ENCODE measurements at places on chromosomes 12 and 14. TPM values are rescaled to one million over a fixed set of nuclear protein-coding genes. Genes with fewer than 3 reads are reported as not detected.

GRCh38 chr12:46701356-46701755, 124.4 kb downstream of the SLC38A4 start:
- no peak overlapping the region for H3K27ac ChIP-seq
- H3K27me3 ChIP-seq: no peaks in the 10 kb centered on the region
- no peaks in the 10 kb centered on the region for H3K36me3 ChIP-seq
- no peak overlapping the region for H3K4me3 ChIP-seq
- H3K4me1 ChIP-seq: no peaks in the 10 kb centered on the region

DNA sequence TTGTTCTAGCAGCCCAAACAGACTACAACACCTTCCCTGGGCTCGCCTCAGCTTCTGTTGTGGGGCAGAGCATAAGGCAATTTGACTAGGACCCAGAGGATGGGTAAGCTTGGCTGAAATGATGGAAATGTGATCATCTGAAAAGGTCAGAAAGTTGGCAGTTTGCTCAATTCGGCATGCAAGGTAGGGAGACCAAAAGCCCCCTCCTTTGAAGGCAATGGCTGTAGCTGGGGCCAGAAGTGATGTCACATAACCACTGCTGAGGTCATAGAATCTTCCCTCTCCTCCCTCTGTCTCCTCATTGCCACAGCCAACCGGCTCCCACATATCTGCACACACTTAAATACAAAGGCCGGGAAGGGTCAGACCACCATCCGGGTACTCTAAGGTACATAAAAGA, at the start of gene TPPP2:
TSS of gene TPPP2 (plus strand) at position 301 of the 400 bp plus-strand sequence. CDS start 365 bp downstream, outside the sequence.
- no peak for DNase-seq
- H3K4me3 ChIP-seq: no peak within 1 kb of the TSS
- no peaks in the 10 kb centered on the region for H3K4me1 ChIP-seq
- no peaks in the 10 kb centered on the region for H3K27me3 ChIP-seq

DNA sequence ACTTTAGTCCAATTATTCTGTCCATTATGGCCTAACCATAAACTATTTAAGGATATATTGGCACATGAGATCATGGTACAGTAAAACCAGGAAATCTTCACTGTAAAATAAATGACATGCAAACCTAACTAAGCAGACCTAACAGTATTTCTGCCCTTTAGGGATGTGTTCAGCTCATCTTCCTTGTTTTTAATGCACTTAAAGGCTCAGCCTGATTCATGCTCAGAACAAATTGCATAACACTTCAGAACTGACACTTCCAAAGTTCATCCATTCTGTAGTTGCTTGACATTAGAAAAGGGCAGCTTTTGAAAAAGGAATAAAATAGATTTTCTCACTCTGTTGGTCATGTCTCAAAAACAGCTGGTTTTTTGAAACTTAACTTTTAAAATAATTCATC, 708.5 kb downstream of the C12orf50 start:
- no peak for DNase-seq
- no peaks in the 10 kb centered on the region for H3K36me3 ChIP-seq
- H3K27ac ChIP-seq: no peak overlapping the region

DNA sequence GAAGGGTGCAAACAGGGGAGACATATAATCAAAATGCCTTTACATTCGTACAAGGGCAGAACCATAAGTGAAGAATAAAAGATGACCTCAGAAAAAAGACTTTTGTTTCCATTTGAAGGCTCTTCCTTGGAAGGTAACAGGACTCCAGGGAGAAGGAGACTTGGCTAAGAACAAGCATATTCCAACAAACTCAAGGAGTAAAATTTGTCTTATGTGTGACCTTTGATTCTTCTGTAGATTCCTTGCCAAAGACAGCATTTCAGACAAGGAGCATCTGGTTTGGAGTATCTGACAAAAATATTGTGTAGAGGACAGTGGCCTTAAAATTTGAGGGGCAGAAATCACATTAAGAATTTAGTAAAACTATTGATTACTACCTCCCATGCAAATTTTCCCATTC, 991.9 kb downstream of the FLRT2 start:
- DNase-seq: no peak
- H3K27me3 ChIP-seq: no peaks in the 10 kb centered on the region
- H3K36me3 ChIP-seq: no peaks in the 10 kb centered on the region
- no peak overlapping the region for H3K4me3 ChIP-seq

DNA sequence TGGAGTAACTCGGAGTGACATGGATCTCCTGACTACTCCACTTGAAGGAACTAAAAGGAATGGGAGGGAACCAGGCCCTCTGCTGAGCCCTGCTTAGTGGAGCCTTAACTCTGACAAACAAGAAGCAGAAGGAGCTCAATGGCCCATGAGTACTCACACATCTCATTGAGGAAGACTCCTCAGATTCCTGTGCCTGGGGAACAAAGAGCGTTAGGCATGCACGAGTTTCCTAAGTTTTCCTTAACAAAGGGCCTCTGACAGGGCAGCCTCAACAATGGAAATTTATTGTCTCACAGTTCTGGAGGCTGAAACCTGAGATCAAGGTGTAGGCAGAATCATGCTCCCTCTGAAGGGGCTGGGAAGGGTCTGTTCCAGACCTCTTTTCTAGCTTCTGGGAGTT, 185.7 kb upstream of the NTF3 start:
- H3K4me3 ChIP-seq: no peak overlapping the region
- no peak overlapping the region for H3K27ac ChIP-seq
- no peaks in the 10 kb centered on the region for H3K27me3 ChIP-seq
- no peaks in the 10 kb centered on the region for H3K36me3 ChIP-seq

DNA sequence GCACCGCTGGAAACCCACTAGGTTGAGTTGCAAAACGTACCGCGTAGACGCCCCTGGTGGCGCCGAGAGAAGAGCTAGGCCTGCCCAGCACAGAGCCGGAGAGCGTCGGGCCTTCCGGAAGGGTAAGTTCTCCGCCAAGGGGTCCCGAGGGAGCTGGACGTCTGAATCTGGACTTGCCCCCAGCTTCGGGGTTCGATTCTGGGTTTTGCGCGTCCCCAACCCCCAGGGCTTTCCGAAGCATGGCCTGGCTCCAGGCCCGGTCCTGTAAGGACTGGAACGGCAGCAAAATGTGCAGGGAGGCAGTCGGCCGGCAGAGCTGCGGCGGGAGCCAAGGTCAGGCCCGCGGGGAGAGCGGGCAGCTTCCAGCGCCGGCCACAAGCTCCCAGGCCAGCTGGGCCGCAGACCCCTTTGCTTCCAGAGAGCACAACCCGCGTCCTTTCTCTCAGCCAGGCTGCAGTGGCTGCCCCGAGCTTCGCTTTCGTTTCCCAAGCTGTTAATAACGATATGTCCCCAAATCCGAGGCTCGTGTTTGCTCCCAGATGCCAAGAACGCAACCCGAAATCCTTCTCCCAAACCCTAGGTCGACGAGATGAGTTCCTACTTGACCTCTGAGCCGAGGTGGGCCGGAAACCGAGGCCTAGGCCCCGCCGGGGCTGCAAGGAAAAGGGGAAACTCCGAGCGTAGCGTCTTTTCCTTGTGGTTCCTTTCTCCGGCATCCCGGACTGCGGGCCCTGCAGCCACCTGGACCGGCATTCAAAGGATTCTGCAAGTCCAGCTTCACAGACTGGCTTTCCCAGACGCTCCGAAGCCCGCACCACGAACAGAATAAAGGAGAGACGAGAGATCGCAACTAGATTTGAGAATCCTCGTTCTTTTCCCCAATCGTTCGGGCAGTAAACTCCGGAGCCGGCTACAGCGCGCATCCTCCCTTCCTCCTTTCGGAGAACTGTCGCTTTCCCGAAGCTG, 3.2 kb upstream of the TBX5 start:
- no peak for DNase-seq
- H3K4me1 ChIP-seq: no peaks in the 10 kb centered on the region
- no peaks in the 10 kb centered on the region for H3K36me3 ChIP-seq

GRCh38 chr12:103881261-103881660, 40.2 kb upstream of the NT5DC3 start:
- H3K27me3 ChIP-seq: no peaks in the 10 kb centered on the region
- no peak for DNase-seq
- no peak overlapping the region for H3K4me3 ChIP-seq
- H3K36me3 ChIP-seq: no peaks in the 10 kb centered on the region
- no peak overlapping the region for H3K27ac ChIP-seq
- H3K4me1 ChIP-seq: no peaks in the 10 kb centered on the region

- peak within 1 kb of the TSS; percentile 80 for H3K4me3 ChIP-seq
- no peaks in the 10 kb centered on the region for H3K36me3 ChIP-seq
- H3K27ac ChIP-seq: peak within 1 kb of the TSS; percentile 59
Observed at GRCh38 chr12:48183091-48183875, at the start of gene CCDC184. TSS of gene CCDC184 (plus strand) at chr12:48183644. CDS start at chr12:48184123, 479 bp downstream.

DNA sequence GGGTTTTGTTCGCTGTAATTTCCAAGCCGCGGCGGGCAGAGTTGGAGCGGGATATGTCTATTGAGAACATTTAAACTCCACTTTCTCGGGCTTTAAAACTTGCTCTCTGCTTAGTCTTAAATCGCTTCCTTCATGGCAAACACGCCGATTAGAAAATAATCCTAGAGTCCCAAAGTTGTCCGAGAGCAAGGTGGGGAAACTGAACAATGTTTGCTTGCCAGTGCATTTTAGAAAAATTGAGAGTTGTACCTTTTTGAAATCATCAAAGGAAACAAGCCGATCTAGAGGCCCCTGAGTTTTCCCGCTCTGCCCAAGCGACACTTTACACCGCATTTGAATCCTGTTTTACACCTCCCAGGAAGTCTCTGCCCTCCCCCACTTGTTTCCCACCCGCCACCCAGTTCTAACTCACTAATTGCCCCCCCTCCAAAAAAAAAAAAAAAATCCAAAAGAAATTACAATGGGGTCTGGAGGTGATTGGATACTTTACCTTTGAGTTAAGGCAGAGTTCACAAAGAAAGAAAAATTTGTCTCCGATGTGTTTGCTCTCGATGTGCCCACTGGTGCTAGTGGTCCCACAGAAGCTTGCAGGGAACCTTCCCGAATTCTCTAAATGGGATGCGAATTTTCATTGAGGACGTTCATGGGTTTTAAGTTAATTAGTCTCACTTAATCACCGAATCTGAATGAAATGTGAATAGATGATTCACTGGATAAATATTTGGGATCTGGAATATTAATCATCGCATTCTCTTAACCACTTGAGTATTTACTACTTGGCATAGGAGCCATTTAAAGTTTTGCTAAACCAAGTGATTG, 2.3 kb downstream of the HMGA2 start:
- no peaks in the 10 kb centered on the region for H3K36me3 ChIP-seq
- no peak overlapping the region for H3K4me3 ChIP-seq

DNA sequence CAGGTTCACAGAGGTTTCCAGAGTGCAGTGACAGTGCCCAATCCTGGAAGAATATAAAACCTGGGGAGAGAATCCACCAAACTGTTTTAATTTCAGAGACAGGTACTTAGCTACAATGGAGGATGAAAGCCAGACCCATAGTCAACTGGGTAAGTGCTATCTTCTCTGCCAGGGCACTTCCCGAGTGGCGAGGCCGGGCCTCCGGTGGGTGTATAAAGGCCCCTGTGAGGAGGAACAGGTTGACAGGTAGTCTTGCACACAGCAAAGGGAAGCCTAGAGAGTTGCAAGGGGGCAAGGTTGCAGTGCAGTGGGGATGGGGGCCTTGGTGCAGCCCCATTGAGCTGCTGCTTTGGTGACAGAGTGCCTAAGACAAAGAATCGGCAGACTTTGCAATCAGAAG, 130.7 kb downstream of the SLC38A6 start:
- H3K27ac ChIP-seq: no peak overlapping the region
- DNase-seq: no peak
- no peak overlapping the region for H3K4me3 ChIP-seq
- H3K36me3 ChIP-seq: no peaks in the 10 kb centered on the region
- no peaks in the 10 kb centered on the region for H3K27me3 ChIP-seq

GRCh38 chr14:39038542-39038941, 64.5 kb downstream of the SEC23A start:
- no peak overlapping the region for H3K27ac ChIP-seq
- H3K27me3 ChIP-seq: no peaks in the 10 kb centered on the region
- H3K4me3 ChIP-seq: no peak overlapping the region

DNA sequence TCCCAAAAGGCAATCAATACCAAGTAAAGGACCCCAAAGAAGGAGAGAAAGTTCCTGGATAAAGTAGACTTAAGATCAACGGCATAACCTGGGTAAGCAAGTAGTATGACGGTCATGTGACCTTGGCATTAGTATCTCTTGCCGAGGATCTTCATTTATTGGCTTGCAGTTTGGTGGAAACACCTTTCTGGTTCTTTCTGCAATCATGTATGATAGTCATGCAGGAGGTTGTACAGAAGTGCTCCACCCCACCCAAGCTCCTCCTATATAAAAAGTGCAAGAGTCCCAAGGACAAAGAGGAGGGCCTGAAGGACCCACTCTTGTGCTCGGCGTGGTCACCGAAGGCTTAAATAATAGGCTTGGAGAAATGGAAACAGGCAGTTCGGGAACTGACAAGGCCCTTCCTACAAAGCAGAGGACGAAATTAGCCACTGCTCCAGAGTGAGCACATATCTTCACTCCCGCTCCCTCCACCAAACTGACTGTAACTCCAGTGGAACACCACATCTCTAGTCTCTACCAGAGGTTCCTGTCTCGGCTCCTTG, 750 bp downstream of the CS start:
- no peak for DNase-seq
- H3K4me1 ChIP-seq: peaks cover 48% of the 10 kb centered on the region
- no peaks in the 10 kb centered on the region for H3K27me3 ChIP-seq
- H3K27ac ChIP-seq: peak overlapping the region; percentile 94
- peak overlapping the region; percentile 73 for H3K4me3 ChIP-seq

- no peaks in the 10 kb centered on the region for H3K27me3 ChIP-seq
- no peak for DNase-seq
- no peak overlapping the region for H3K4me3 ChIP-seq
- no peak overlapping the region for H3K27ac ChIP-seq
Observed at GRCh38 chr12:106427917-106428316, 70.4 kb downstream of the POLR3B start.

- DNase-seq: no peak
- no peaks in the 10 kb centered on the region for H3K36me3 ChIP-seq
- H3K27me3 ChIP-seq: no peaks in the 10 kb centered on the region
- H3K4me1 ChIP-seq: no peaks in the 10 kb centered on the region
- no peak overlapping the region for H3K27ac ChIP-seq
Observed at GRCh38 chr14:20144820-20145219, 6.2 kb downstream of the OR4N5 start.

GRCh38 chr14:105316968-105317510, 2.5 kb downstream of the PACS2 start:
- H3K4me1 ChIP-seq: peaks cover 13% of the 10 kb centered on the region
- no peaks in the 10 kb centered on the region for H3K27me3 ChIP-seq
- H3K36me3 ChIP-seq: no peaks in the 10 kb centered on the region
- no peak overlapping the region for H3K27ac ChIP-seq

Gene HAL
- polyA plus RNA-seq: not detected

Gene RASSF8
- polyA plus RNA-seq: 0.03 TPM

Gene MYRFL
- polyA plus RNA-seq: not detected

Gene DEPDC4
- polyA plus RNA-seq: 0.64 TPM
